ENCODE measurements at places on chromosomes 5 and 9. TPM values are rescaled to one million over a fixed set of nuclear protein-coding genes. Genes with fewer than 3 reads are reported as not detected.

CFAP77 gene
- 1.2 TPM for total RNA-seq

SMAD5 gene
- 50.3 TPM for total RNA-seq

GRM6 gene
- 0.23 TPM for total RNA-seq

NCBP1 gene
- total RNA-seq, result 54.0 TPM

BTNL9 gene
- total RNA-seq, result 4.2 TPM

PPP2CA gene
- total RNA-seq, result 149 TPM

FGF10 gene
- 8.3 TPM for total RNA-seq

BARX1 gene
- total RNA-seq, result not detected

LCN1 gene
- total RNA-seq, result not detected

IFNA2 gene
- not detected for total RNA-seq

PCDHGB4 gene
- 14.8 TPM for total RNA-seq

ARID3C gene
- 0.69 TPM for total RNA-seq

FAM169A gene
- total RNA-seq, result 126 TPM

Measured in diencephalon (tissue), 1 donor.